ENCODE measurements at places on chromosomes 2 and 18. TPM values are rescaled to one million over a fixed set of nuclear protein-coding genes. Genes with fewer than 3 reads are reported as not detected.

Gene RESP18
- total RNA-seq: not detected

- DNase-seq: no peak
Measured at GRCh38 chr2:79189465-79189864, 29.9 kb upstream of the REG3A start.

GRCh38 chr2:116917196-116917595 is 897.3 kb upstream of the DDX18 start:
- no peak for DNase-seq

DNA sequence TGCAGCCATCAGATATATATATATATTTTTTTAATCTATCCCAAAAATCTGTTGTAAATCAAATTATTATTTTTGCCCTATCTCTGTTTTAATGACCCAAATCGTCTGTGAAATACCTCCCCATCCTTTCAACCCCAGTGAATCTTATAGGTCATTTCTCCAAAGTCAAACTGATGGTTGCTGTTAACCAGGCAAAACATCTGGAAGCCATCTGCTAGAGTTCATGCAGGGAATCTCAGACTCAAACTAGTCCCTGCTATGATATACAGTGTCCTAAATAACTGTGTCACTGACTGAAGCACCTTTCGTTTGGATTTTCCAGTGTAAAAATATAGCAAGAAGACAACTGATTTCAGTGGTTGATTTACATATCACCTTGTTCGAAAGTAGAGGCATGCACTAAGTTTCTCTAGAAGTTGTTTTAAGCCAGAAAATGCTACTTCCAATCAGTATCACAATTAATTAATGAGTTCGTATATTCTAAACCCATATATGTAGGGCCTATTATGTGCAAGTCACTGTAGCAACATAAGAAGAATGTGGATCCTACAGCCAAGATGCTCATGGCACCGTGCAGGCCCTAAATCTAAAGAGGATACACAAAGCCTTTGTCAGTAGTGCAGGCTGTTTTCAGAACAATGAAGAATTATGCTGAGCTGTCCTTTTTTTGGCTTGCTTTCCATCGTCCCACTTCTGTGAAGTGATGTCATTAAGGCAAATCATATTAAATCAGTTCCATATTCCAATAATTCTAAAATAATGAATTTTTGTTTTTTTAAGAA is 566.0 kb downstream of the STK39 start:
- DNase-seq: no peak

GRCh38 chr2:44170311-44170717 is 1.6 kb downstream of the PPM1B start:
- no peak for DNase-seq

- no peak for DNase-seq
Measured at GRCh38 chr2:85536479-85536878, 2.5 kb upstream of the MAT2A start.

Gene DCAF17
- 27.5 TPM for total RNA-seq

GRCh38 chr2:111657351-111657975 is 226.5 kb downstream of the ANAPC1 start:
- no peak for DNase-seq

Gene RGPD4
- total RNA-seq: not detected

Gene CPO
- total RNA-seq: 1.1 TPM

Gene FBXO41
- total RNA-seq: 0.55 TPM

Gene SCG2
- 8.4 TPM for total RNA-seq

- no peak for DNase-seq
Measured at GRCh38 chr2:57570961-57571360, 475.6 kb upstream of the VRK2 start.

- DNase-seq: no peak
Measured at GRCh38 chr2:226396541-226396940, 403.1 kb downstream of the IRS1 start.

DNA sequence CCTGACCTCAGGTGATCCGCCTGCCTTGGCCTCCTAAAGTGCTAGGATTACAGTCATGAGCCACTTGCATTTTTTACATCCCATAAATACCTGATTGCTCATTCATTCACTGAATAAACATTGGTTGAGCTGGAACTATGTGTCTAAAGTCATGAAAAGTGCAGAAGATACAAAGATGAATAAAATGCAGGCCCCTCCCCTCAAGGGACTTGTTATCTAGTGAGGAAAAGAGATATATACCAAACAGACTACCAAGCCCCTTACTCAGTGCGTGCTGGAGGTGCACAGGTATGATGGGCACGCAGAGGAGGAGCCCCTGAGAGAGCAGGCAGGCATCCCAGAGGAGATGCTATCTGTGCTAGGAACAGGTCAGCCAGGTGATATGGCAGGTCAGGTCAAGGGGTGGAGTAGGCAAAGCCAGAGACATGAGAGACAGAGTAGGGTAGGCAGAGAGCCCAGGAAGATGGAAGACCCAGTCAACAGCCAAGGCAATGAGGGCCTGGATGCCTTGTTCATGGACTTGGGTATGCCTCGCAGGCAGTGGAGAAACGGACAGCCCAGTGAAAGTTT is 7.7 kb downstream of the FHL2 start:
- DNase-seq: no peak

Gene MOCOS
- total RNA-seq: 0.68 TPM

DNA sequence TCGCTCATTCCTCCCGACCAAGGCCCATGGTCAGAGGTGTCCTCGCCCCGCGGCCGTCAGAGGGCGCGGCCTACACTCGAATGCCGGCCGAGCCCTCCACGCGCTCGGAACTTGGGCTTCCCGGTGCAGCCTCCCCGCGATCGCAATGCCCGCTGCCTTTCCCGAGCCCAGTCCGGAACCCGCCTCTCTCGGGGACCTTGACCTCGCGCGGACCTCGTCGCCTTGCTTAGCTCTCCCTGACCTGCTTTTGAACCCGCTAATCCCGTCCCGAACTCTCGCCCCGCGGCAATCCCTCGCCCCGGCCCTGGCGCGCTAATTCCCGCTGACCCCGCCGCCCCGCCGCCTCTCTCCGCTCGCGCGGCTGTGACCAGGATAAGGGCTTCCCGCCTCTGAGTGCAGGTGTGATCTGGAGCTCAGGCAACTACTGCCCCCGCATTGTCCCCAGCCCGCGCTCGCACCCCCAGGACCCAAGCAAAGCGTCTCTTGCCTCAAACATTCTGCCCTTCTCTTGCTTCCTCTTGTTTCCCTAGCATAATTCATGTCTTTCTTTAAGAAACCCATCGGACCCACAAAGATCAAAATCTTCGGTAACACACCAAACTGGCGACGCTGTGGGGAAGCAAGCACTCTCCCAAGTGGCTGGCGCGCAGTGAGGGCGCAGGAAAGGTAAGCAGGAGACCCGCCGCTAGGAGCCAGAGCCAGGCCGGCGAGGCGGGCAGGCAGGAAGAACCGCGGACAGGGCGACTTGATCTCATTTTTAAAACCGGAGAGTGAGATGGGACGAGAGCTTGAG is 46.6 kb upstream of the ATP6V1B1 start:
- no peak for DNase-seq

GRCh38 chr2:32712870-32713269 is 85.0 kb downstream of the TTC27 start:
- no peak for DNase-seq

- DNase-seq: no peak
Measured at GRCh38 chr2:45253151-45253550, 243.9 kb upstream of the SIX2 start.

DNA sequence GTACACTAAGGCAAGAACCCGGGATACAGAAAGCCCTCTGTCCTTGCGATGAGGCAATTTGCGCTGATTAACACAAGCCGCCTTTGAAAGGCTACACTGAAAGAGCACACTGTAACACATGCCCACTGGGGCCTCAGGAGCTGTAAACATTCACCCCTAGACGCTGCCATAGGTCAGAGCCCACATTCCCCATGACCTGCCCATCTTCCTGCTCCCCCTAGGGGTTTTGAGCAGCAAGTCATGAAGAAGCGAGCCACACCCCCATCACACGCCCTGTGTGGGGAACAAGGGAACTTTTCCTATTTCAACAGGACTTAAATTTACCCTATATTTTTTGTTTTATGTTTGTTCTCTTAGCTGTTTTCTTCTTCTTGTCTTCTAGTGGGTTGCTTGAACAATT is 47.8 kb upstream of the SLC4A10 start:
- DNase-seq: no peak

DNA sequence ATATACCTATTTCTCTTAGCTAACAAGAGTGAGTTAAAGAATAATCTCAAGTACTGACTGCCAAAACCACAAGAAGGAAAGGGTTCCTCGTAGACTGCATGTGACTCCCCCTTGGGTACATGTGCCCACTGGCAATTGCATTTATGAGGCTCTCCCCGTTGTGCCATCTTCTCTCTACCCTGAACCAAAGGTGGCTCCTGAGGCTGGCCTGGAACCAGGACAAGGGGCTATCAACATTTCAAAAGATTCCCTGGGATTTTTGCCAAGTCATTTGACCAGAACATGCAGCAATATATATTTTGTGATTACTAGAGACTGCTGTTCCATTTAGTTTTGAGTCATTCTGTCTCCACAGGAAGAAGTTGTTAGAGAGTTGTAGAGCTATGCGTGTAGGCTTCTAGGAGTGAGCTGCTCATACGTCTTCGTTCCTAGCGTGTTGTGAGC is 45.8 kb downstream of the LAMA3 start:
- DNase-seq: no peak

Gene LHCGR
- not detected for total RNA-seq

DNA sequence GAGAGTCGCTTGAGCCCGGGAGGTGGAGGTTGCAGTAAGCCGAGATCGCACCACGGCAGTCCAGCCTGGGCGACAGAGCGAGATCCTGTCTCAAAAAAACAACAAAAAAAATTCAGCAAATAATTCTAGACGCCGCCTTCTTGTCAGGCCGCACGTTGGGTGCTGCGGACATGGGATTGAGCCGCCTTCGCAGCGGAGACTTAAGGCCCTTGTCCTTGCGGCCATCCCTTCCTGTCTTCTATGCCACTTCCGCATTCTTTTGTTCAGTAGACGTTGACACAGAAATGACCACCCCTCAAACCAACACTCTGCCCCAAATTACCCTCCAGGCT is 15.8 kb downstream of the PTPN18 start:
- DNase-seq: peak; percentile 67

GRCh38 chr18:55421308-55421614 is 166.7 kb downstream of the TCF4 start:
- no peak for DNase-seq

Gene MAL
- 11.1 TPM for total RNA-seq

DNA sequence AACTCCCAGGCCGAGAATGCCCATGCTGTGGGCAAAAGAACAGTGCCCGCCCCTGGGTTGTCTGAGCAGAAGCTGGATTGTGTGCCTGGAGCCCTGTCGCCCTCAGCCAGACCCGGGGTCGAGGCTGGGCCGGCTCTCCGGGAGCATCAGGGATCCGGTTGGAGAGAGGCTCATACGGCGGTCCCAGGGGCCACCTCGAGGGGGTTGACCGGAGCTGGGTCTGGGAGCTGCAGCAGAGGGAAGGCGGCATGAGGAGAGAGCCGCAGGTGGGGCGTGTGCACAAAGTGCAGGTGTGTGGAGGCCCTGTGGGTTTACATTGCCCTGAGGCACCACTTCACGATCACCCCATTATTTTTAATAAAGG is 39.5 kb downstream of the MBP start:
- DNase-seq: no peak

DNA sequence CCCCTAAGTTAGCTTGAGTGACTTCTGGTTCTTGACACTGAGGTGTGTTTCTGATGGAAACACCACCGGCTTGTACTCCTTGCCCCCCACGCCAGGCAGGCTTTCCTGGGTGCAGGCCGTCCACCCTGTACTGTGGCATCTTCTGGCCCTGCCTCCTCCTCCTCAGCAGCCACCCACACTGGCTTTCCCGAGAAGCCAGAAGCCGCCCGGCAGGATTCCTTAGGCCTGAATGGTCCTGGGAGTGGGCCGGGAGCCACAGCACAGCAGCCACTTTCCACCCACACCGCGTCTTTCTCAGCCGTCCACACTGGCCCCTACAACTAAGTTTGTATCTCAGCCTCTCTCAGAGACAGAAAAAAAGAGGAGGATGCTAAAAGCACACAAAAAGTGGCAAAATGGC is 2.1 kb upstream of the HSBP1L1 start:
- peak; percentile 17 for DNase-seq

DNA sequence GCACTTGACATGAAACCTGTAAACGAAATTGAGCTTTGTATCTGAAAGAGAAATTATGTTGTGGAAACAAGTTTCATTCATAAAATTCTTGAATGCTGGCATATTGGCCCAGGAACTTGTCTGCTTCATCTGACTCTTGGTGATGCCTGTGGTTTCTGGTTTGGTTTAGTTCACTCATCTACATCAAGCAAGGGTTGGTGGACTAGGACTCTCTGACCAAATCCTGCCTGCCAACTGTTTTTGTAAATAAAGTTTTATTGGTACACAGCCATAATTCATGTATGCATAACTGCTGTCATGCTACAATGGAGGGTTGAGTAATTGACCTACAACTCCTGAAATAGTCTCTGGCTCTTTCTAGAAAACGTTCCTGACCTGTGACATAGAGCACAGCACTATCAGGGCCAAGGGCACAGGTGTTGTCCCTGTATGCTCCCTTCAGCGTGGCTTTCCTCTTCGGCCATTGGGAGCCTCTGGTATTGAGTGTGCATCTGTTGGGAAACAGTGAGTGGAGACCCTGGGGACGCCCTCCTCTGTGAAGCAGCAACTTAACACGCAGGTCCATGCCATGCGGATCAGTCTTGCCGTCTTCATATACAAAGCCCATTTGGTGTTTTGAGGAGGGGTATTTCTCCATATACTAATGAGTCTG is 226.3 kb downstream of the SH3RF3 start:
- no peak for DNase-seq

DNA sequence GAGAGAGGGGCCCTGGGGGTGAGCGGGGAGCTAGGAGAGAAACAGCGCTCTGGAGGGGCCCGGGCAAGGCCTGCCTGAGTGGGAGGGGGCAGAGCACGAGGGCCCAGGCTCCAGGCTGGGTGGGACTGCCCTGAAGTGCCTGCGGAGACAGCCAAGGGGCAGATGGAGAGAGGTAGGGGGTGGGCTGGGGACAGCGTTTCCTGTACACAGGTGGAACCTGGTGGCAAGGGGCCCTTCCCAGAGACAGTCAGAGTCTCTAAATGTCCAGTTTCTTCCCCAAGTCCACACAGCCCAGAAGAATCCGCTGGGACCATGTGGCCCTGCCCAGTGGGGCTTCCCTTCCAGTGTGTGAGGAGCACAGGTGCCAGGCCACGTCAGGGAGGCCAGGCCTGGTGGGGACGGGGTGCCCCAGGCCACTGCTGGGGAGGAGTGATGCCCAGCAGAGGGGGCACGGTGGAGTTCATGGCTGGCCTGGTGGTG is 1.7 kb upstream of the GPR35 start:
- no peak for DNase-seq

Gene ARHGAP15
- total RNA-seq: 11.1 TPM

DNA sequence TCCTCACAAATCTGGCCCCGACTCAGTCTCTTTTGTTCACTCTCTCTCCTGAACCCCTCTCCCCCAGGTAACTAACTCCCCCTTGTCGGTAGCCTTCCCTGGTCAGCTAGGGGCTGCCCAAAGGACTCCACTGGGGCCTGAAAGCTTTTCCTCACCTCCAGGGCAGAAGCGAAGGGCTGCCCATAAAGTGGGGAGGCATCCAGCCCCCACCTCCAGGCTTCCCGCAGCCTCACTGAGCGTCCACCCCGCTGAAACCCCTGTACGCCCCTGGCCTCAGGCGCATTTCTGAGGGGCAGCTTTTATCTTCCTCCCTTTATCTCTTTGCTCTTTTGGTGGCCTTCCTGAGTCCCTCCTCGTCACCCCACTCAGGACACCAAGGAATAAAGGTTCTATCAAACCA is 249.3 kb downstream of the CYP26B1 start:
- DNase-seq: no peak

Measured in sigmoid colon (tissue), 7 donors.